ENCODE measurements at places on chromosomes 11 and 22.

GRCh38 chr11:73469401-73469800 lies 93.2 kb downstream of the RELT start:
- DNase-seq, result no peak

- DNase-seq, result no peak
Observed at GRCh38 chr22:22348127-22348814, 103.7 kb downstream of the VPREB1 start.

DNA sequence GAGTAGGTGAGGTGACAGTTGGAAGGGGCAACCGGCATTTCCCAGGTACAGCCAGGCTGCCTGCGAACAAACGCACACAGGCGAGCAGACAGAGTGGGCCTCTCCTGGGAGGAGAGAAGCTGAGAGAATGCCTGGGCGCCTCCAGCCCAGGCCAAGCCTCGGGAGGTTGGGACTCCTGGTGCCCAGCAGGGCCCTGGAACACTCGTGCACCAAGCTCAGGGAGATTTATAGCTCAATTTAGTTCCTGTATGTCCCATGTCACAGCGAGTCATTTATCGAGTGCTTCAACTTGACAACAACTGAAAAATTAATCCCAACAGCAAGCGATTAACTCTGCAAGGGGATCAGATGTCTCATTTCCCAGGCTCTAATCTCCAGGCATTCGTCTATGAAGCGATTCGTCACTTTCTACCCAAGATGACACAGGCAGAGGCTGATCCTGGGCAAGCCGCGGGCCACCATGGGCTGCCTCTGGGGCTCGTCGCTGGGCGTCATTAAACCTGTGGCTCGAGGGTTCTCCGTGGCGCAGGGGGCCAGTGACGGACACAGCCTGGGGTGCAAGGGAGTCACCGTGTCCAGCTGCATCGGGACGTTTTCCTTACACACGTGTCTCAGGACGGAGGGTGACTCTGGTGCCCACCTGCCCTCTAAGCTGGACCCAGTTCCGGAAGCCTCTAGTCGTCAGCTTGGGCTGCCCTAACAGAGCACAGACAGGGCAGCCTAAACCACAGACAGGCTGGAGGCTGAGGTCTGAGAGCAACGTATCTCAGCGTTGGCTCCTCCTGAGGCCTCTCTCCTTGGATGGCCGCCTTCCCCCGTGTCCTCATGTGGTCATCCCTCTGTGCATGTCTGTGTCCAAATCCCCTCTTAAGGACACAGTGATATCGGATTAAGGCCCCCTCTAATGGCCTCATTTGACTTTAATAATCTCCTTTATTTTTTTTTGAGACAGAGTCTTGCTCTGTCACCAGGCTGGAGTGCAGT lies 154.1 kb downstream of the CTTN start:
- no peak for DNase-seq

DNA sequence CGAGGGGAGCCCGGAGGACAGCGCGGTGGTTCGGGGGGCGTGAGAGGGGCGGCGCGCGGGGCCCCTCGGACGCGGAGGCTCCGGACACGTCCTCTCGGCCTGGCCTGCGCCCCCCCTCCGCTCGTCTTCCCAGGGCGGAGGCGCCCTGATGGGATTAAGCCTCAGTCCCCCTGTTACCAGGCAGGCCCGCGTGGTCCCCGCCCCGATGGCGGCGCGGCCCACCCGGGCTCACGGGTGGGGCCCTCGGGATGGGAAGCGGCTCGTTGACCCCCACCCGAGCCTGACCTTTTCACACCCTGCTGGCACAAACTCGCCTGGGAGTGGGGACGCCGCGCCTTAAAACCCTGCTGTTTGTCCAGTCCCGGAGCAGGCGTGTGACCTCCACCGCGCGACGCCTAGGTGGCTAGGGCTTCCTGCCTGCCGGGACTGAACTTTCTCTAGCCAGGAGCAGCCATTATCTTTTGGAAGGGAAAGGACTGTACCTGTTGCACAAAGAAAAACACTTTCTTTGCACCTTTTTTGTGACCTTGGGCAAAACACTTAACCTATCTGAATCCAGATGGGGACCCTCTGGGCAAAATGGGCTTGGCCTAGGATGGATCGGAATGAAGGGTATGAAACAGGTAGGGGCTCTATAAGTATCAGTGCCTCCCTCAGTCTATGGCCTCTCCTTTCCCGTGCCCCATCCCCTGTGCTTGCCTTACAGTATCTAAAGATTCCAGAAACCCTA lies 1.0 kb downstream of the KIAA1671 start:
- DNase-seq, result no peak

GRCh38 chr11:34328632-34328910 lies 29.2 kb downstream of the ABTB2 start:
- DNase-seq, result no peak

- DNase-seq, result no peak
Observed at GRCh38 chr22:30754971-30755758, 60.5 kb downstream of the OSBP2 start.

GRCh38 chr11:92022499-92022898 lies 202.1 kb upstream of the FAT3 start:
- DNase-seq, result no peak

DNA sequence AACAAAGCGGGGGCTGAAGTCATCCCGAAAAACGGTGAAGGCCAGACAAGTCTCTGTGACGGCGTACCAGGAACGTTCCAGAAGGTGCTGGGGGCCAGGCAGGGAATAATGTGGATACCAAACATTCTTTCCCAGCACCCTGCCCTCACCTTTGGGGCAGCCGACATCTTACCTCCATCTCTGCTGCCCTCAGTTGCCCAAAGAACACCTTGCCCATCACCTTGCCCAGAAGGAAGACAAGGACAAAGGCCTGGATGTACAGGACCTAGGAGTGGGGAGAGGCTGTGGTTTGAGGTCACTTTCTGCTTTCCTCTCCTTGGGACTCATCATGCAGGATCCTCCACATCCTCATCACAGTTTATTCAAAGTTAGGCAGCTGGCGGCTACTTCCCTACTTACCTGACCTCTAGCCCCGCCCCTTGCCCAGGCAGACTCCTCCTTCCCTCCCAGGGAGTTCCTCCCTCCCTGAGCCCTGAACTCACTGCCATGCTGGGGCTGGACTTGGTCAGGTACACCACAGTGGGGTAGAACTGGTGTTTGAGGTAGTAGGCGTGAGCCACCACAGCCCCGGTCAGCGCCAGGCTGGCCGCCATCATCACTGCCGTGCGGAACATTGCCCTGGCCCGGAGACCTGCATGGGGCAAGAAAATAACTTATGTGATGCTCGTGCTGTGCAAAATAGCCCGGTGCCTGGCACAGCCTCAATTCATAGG lies 1.2 kb downstream of the SYVN1 start:
- DNase-seq, result no peak

DNA sequence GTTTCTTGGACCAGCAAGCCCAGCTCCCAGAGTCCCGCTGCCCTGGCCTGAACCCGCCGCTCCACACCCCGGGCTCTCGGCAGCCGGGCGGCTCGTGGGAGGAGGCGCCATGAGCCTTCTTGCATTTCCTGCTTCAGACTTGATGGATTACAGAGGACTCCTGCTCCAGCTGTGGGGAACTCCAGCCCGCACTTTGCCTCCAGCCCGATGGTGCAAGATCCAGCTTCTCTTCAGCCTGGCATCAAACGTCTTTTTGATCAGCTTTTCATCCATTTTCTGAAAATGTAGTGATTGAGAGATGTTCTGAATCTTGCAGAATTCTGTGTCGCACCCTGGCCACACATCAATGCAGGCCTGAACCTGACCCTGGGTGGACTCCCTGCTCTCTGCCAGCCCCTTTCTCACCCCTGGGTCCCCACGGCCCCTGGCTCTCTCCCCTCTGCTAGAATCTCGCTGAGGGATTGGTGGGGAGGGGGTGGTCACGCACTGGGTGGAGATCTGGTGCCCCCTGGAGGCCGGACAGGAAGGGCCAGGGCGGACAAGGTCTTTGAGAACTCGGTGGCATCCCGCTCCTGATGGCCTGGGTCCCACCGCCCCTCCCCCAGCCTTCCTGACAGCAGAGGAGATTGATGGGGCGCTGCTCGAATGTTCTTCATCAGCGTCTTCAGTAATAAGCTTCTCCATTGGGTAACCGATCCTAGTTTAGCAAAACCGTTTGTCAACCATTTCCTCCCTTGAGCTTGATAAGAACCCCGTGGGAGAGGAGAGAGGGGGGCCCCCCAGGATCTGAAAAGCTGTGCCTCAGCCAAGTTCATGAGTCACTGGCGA lies 12.1 kb upstream of the NFAM1 start:
- peak; percentile 53 for DNase-seq

GRCh38 chr22:41621911-41622179 lies 750 bp downstream of the XRCC6 start:
- DNase-seq, result no peak

DNA sequence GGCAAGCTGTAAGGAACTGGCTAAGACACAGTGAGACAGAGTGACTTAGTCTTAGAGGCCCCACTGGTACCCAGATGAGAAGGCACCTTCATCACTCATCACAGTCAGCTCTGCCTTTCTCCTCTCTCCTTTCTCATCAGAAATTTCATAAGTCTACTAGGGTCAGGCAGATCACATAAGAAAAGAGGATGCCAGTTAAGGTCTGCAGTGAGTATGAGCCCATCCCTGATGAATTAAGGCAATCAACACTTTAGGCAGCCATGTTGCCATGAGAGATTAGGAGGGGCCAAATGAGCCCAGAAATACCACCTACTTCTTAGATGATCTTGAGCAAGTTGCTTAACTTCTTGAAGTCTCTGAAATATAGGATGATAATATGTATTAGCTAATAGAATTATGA lies 11.9 kb upstream of the HBE1 start:
- DNase-seq, result no peak

DNA sequence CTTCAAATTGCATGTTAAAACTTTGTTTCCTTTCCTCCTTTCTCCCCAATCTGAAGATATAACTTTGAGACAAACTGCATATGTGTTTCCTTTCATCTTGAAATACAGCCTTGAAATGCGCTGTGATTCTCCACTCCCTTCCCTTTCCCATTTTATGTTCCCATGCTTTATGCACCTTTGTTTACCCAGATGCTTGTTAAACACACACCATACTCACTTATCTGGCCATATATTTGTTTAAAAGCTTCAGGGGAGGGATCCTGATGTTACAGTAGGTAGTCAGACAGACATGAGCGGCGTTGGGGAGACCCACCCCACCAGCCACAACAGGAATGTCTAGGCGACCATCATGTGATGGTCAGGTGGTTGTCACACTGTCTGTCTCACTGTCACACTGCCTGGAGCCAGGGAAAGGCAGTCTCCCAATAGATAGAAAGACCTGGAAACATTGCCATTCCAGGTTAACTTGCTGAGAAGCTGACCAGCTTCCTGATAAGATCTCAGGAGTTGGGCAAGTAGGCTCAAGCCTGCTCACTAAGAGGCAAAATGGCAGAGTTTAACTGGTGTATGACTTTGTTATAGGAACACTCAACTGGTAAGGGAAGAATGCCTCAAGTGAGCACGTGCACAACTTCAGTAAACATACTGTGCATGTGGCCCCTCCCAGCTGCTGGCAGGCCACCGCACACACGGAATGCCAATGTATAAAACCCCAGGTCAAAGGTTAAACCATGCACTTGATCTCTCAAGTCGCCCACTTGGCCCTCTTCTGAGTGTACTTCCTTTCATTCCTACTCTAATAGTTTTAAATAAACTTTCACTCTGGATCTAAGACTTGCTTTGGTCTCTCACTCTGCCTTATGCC lies 23.5 kb upstream of the MSANTD2 start:
- no peak for DNase-seq

- no peak for DNase-seq
Observed at GRCh38 chr11:17538731-17539130, 5.5 kb downstream of the USH1C start.

DNA sequence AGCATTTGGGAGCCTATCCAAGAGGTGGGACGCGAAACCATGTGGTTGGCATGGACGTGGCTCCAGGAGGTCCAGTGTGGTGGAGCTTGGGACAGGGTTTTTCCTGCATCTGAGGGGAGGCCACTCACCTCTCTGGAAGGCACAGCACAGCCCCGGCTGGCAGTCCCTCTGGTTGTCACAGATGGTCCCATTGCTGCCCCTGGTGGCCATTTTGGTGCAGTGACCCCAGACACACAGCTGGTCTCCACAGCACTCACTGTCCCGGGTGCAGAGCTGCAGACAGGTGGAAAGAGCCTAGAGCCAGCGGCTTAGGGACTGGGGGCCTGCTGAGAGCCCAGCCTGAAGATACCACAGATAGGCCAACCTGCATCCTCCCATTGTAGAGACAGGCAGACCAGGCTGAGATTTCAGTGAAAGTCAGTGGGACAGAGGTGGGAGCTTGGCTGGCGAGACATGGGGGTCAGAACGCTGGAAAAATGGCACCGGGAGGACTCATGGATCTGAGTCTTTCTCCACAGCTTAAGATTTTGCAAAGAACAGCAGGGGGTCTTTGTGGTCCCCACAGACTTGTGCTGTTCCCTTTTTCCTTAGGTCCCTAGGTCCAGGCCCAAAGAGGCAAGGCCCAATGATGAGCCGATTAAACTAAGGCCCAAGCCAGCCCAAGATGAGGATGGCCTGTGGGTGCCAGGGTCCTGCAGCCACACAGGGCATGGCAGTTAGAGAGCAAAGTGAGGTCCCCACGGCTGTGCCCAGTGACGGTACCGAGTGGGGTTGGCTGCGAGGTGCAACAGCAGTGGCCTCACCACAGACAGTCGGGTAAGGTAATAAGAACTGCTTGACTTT lies 41.4 kb downstream of the DKK3 start:
- peak; percentile 34 for DNase-seq

DNA sequence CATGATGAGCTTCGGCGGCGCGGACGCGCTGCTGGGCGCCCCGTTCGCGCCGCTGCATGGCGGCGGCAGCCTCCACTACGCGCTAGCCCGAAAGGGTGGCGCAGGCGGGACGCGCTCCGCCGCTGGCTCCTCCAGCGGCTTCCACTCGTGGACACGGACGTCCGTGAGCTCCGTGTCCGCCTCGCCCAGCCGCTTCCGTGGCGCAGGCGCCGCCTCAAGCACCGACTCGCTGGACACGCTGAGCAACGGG lies 169 bp downstream of the NEFH start:
- DNase-seq, result no peak

DNA sequence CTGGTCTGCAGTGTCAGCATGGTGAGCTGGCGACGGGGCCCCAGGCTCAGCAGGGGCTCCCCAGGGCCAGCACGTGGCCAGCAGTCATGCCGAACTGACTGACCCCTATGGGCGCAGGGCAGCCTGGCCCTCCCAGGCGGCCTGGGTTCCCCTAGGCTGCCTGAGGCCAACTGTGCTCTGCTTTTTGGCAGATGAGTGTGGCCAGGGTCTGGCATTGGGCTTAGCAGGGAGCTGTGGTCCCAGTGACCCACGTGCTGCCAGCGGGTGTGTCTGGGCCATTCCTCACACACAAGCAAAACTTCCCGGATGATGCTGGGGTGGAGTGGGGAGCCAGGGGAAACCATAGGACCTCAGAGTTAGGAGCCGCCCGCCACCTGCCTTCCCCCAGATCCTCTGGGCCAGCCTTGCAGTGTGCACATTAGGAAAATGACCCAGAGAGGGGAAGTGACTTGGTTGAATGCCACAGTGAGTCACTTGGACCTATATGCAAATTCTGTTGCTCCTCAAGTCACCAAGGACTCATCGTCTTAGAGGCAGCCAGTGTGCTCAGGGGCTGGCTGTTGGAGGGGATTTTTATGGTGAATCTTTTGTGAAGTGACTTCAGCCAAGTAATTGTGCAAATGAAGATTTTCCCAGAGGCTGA lies 6.5 kb downstream of the ADORA2A start:
- no peak for DNase-seq

- DNase-seq, result no peak
Observed at GRCh38 chr22:38311323-38311620, 6.0 kb downstream of the CSNK1E start.

- no peak for DNase-seq
Observed at GRCh38 chr11:94171693-94172440, 43.2 kb downstream of the PANX1 start.

GRCh38 chr11:88188932-88189253 lies 13.7 kb upstream of the RAB38 start:
- DNase-seq, result no peak
